HT-29 (cell line): ENCODE measurements at places on chromosomes 4 and X.

- DNase-seq, result no peak
These were observed 72.9 kb upstream of the FABP2 start for GRCh38 chr4:119394826-119395225.

DNA sequence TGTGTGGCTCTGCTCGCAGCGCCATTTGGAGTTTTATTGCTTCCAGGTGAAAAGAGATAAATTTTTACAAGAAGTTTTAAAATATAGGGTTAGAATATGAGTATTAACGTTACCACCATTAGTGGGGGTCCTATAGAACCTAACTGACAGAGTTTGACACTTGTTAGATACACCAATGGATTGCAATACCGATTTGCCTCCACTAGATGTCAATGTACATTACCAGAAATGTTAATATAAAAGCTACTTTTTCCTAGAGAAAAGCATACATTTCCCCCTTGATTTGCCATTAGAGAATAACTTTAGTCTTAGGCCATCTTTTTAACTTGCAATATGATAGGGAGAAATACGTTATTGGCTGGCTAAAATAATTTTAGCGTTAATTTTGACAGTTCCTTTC lies 108.4 kb downstream of the LINC00632 start:
- DNase-seq, result peak; percentile 34

DNA sequence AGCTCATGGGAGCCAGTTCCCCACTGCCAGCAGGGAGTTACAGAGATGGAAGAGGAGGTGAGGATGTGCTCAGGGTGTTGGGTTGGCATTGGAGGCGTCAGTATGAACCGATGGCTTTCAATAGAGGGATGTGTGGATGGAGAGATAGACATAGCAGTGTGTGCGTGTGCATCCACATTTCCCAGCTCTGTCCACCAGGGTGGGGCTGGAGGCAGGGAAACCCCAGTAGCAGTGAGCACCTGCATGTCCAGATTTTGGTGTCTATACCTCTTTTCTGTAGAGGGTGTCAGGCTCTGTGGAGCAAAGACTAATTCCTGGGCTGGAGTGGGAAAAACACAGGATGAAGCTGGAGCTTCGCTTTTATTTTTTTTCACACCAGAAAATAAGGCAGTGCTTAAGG lies 37.2 kb upstream of the HGFAC start:
- DNase-seq, result no peak

DNA sequence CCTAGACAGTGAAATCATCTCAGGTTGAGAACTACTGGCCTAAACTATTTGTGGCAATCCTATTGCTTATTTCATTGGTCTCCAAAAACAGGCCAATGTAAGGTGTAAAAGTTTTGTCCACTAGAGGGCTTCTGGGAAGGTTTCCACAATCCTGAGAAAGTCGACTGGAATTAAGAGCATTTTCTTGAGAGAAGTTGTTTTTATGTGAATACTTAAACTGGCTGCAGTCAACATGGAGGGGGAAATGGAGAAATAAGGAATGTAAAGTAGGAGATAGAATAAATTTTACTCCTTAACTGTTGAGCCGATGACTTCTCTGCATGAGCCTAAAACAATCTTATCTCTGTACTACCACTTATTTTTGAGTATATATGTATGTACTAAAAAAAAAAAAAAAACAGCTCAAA lies 11.0 kb upstream of the EIF4E start:
- DNase-seq, result peak; percentile 76

DNA sequence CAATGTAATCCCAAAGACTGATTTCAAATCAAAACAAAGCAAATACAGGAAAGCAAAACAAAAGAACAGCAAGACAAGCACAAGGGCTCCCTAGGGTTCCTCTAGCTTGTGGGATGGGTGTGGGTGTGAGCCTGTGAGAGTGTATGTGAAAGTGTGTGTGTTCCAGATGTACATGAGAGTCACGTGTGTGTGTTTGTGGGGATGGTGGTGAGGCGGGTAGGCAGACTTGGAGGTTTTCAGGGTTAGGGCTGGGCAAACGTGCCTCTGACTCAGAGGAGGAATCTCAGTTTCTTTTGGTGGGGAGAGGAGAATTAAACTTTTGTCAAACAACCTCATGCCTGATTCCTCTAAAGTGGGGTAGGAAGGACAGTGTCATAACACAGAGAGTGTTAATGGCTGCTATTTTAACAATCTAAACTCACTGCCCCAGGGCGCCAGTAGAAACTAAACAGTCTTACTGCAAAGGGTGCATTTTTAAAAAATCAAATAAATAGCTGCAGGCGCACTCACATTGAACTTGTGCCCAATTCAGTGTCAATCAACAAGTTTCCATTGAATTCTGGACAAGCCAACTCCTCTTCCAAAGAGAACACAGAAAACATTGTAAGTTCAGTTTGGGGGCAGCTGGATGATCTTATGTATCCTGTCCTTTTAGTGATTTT lies 51.8 kb downstream of the CHRDL1 start:
- no peak for DNase-seq
